ENCODE measurements at places on chromosomes 1 and 21.

GRCh38 chr1:183353597-183353996, 64.6 kb downstream of the NMNAT2 start:
- no peak for DNase-seq

- DNase-seq: no peak
Measured at GRCh38 chr1:15350551-15351200, 59.0 kb upstream of the EFHD2 start.

GRCh38 chr21:38467374-38467773, 30.9 kb downstream of the ERG start:
- DNase-seq: no peak

DNA sequence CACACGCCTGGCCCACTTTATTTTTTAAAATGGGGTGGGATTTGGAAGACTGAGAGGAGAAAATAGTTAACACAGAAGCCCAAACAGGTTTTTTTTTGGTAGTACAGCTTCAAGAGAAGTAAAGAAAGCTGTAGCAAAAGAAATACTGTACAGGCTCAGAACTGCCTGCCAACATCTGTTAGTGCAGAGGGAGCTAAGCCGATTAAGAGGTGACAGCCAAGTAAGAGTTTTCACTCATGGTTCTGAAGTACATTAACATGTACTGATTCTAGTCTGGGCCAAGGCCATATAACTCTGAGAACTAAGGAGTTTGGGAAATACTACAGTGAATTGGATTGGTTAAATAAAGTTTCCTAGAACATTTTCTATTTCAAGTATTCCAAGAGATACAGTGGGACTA, 51.6 kb downstream of the EIF2B3 start:
- no peak for DNase-seq

GRCh38 chr1:180278596-180279395, 48.7 kb downstream of the LHX4 start:
- DNase-seq: no peak

GRCh38 chr1:117659550-117660270, 53.9 kb downstream of the TENT5C start:
- no peak for DNase-seq

DNA sequence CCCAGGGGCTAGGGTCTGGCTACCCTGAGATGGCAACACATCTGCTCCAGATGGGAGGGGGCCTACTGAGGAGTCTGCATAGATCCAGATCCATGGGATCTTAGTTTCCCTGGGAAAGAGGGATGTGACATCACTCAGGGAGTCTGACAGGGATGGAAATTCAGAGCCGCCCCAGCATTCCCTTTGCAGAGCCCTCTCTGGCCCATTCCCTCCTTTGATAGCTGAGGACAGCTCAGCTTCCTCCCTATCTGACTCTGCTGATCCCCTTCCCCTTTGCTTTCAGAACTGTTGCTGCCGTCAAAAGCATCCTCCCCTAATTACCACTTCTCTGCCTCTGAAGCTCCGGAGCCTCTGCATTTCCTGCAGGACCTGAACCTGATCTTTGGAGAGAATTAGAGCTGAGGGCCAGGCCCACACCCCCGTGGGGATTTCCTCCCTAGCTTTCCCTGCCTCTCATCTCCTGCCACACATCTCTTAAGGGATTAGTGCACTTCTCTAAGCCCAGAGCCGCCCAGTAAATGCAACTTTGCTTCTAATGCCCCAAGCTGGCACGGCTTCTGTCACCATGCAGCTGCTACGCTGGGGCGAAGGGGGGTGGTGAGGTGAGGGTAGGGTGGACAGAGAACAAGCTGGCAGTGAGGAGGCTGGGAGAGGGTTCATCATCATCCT, 9.5 kb upstream of the ASCL5 start:
- DNase-seq: no peak
